ENCODE measurements at places on chromosomes 12 and 14.

- no peak for DNase-seq
These were observed 1.0 kb upstream of the GPX2 start for GRCh38 chr14:64943556-64943955.

DNA sequence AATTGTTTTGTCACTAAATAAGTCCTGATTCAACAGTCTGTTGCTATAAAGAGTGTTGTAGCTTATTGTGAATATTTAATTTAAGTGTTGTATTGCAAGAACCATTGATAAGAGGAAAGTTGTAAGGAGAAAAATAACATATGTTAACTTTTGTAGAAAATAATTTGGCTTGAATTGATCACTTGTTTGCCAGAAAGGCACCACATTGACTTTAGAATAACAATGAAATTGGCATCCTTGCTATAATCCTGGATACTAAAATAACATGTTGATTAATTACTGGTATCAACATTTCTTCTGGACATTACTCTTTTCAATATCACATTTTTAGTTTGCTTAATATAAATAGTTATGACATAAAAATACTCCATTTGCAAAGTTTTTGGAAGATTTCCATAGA lies 159.0 kb downstream of the MGAT4C start:
- no peak for DNase-seq

- DNase-seq: no peak
These were observed 5.3 kb downstream of the HSD17B6 start for GRCh38 chr12:56768424-56768823.

GRCh38 chr14:37147310-37147880 lies 25.0 kb downstream of the SLC25A21 start:
- DNase-seq: no peak

- no peak for DNase-seq
These were observed 7.8 kb upstream of the NXPH4 start for GRCh38 chr12:57208631-57209282.

- DNase-seq: no peak
These were observed 2.1 kb downstream of the SUSD6 start for GRCh38 chr14:69613312-69614073.

DNA sequence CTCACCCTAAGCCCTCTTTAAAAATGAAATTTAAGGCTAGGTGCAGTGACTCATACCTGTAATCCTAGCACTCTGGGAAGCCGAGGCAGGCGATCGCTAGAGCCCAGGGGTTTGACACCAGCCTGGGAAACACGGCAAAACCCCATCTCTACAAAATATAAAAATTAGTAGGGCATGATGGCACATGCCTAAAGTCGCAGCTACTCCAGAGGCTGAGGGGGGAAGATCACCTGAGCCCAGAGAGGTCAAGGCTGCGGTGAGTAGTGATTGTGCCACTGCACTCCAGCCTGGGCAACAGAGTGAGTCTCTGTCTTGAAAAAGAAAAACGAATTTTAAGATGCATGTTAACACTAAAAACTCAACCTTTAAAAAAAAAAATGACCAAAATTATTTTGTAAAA lies 12.7 kb downstream of the GNPNAT1 start:
- DNase-seq: no peak

- DNase-seq: no peak
These were observed 735.5 kb downstream of the MED13L start for GRCh38 chr12:115541891-115542421.

DNA sequence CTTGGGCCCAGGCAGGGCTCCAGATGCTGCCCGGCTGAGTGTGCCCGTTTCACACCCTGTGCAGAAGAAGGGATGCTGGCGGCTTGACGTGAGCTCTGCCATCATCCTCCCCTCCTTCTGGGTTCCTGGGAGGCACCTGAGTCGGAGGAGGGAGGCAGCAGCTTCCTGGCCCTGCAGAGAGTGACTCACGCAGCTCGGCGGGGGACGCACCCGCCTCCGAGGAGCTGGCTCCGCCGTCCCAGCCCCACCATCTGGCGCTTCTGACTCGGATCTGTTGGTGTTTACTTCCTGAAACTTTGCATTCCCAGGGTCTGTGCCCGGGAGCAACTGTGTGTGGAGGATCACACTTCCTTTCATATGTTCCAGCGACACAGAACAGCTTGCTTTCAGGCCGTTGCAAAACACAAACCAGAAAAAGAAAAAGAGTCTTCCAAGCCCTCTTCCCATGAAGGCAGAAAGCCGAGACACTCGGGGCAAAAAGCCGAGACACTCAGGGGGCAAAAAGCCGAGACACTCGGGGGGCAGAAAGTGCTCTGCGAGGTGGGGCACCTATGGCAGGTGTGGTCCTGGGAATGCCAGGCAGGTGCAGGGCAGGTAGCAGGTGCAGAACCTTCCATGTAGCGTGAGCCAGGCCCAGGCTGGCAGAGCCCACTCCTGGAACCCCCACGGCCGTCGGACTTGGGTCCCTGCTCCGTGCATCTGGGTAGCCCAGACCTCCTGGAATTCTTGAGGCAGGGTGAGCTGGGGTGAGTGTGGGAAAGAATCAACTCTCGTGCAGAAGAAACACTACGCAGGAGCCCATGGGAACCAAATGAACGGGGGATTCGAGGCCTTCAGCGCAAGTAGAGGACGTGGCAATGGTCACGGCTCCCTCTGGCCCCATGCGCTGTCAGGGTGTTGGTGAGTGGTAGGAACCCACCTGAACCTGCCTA lies 27.6 kb upstream of the GALNT9 start:
- no peak for DNase-seq

DNA sequence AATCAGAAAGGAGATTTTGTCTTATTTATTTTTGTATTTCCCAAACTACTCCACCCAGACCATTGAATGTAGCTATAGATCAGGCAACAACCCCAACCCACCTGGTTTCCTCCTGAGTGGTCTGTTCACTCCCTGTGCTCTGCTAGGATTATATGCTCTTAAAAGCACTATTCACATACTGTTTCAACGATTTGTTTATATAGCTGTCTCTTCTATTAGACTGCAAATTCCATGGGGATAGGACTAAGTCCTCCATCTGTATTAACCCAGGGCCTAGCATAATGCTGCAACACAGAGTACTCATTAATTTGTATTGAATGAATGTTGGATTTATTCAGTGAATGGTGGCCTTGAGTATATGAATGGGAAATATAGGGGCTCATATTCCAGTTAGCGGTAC lies 307.6 kb downstream of the RAD51B start:
- DNase-seq: no peak

DNA sequence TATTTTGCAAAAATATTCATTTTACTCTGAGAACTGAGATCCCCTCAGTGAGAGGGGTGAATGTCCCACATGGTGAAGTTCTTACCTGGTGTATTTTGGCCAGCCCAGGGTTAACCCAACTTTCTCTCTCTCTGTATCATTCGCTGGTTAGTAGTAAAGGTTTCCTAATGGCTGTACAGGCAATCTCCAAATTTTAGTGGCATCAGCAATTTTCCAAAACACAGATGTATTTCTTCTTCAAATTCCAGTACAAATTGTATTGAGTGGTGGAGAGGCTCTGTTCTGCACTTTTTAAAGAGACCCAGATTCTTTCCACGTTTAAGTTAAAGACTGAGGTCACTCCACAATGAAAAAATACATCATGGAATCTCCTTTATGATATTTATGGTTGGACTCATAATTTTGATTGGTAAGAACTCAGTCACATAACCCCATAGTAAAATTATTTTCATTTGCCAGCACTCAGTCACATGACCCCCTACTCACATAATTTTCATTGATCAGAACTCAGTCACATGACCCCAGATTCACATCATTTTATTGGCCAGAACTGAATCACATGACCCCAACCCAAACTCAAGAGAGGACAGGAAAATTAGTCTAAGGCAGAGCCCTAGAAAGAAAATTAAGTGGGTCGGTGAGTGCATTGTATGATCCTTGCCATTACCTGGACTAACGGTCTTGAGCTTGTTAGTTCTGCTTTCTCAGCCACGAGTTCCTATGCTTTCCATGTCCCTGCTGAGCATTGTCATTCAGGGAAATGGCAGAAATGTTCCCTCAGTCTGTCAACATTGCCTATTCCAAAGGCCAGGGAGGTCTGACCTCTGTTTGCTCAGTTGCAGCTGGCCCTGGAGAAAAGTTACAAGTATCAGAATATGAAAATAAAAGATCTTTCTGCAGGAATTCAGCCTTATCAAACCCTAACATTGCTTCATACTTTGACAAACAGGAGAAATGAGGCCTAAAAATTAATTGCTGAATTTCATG lies 1536.2 kb downstream of the AACS start:
- DNase-seq: no peak

DNA sequence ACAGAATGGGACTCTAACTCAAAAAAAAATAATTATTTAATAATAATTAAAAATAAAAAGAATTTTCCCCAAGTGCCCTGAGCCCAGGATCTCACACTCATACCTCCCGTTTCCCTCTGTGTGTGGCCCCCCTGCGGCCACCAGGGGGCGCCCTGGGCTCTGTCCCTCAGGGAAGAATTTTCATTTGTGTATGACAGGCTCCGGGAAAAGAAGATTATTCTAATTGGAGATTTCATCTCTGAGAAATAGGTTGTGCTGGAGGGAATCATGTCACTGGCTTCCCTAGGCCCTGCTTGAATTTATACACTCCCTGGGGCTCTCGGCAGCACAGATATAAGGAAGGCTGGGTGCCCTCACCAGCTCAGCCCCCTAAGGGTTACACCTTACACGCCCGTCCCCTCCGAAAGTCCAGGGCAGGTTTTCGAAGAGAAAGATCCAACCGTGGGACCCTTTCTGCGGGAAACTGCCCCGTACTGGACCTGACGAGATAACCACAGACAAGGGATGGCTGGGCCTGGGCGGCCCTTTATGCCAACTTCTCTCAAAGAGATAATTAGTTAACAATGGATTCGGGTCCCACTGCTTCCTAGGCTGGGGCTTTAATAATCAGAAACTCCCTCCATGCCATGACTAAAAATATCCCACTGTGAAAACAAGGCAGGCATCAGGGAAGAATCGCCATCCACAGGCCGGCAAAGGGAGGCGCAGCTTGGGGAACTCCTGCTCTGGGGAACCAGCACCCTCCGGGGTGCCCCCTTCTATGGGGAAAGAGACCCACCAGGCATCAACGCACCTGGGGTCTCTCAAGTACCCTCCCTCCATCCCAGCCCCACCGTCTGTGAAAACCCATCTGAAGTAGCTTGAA lies 80.7 kb downstream of the KDM2B start:
- peak; percentile 77 for DNase-seq

DNA sequence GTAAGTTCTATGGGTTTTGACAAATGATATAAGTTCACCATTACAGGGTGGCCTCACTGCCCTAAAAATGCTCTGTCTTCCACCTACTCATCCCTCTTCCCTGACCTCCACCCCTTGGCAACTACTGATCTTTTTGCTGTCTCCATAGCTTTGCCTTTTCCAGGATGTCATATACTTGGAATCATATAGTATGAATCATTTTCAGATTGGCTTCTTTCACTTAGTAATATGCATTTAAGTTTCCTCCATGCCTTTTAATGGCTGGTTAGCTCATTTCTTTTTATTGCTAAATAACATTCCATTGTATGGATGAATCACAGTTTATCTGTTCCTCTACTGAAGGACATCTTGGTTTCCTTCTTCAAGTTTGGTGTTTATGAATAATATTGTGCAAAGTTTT lies 14.0 kb upstream of the PEX5 start:
- DNase-seq: no peak

DNA sequence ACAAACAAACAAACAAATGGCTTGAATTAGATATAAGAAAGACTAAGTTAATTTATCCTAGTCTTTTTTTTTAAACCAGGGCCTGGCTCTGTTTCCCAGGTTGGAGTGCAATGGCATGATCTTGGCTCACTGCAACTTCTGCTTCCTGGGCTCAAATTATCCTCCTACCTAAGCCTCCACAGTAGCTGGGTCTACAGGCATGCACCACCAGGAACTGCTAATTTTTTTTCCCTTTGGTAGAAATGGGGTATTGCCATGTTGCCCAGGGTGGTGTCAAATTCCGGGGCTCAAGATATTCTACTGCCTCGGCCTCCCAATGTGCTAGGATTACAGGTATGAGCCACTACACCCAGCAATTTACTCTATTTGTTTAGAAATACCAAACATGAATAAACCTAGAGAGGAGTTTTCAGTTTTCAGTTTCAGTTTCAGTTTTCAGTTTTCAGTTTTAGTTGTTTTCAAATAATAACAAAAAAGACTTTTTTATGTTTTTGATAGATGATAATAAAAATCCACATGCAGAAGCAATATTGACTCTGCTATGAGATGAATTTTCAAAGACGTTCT lies 817.0 kb downstream of the FLRT2 start:
- no peak for DNase-seq

DNA sequence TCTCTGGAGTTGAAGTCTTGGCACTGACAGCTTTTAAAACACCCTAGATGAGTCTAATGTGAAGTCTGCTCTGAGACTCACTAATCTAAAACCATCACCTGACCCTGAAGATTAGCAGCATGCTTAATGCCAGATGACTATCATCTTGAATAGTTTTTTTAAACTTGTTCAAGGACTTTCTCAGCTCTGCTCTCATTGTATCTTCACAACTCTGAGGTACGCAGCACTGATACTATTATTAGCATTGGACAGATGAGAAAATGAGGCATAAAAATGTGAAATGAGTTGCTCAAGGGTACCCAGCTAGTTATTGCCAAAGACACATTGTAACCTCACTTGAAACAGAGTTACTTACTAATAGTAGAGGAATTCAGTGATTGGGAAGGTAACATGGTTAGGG lies 4.8 kb downstream of the SLC38A1 start:
- no peak for DNase-seq

- DNase-seq: no peak
These were observed 59.6 kb upstream of the GALNT9 start for GRCh38 chr12:132389026-132389425.

DNA sequence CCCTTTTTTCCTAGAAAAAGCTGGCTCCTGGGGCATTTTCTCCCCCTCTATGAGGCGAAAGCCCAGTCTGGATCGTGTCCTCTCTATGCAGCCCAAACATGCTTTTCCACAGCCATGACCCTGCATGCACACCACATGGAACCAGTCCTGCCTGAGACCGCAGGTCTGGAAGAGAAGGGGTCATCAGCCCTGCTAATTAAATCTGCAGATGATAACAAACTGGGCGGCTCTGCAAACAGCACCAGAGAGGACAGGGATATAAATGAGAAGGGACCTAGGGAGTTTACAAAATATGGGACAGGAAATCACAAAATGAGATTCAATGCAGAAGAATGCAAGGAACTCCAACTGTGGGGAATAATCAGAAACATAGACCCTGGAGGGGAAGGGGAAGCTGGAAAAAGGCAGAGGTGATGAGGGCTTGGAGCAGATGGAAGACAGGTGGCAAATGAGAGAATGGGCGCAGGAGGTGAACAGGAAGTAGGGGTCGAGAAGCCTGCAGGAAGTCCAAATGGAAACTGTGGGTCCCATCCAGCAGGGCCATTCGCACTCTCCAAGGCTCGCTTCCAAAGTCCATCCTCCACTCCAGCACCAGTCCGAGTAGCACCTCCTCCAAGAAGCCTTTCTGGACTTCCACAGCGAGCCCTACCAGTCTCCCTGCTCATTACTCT lies 76.3 kb downstream of the ANO2 start:
- no peak for DNase-seq

DNA sequence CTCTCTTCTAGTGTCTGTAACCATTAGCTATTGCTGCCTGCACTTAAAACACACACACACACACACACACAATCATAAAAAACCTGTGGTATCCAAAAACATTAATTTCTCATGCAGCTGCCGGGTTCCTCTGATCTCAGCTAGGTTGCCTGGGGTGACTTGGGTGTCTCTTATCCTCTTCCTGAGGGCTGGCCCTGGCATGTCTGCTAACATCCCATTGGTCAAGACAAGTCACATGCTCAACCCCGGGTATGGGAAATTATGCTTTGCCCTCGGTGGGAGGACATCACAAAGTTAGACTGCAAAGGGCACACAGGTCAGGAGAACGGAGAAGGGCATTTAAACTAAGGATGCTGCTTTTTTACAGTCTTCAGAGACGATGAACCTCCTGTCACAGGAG lies 55.7 kb downstream of the TRPV4 start:
- peak; percentile 46 for DNase-seq

- DNase-seq: peak; percentile 24
These were observed 2.1 kb upstream of the ATXN7L3B start for GRCh38 chr12:74535536-74535935.

Measured in CD4-positive, alpha-beta T cell treated with Interleukin-12 subunit alpha and Interleukin-12 subunit beta, for 1 hour (primary cell).